ENCODE measurements at places on chromosomes 6 and 20. TPM values are rescaled to one million over a fixed set of nuclear protein-coding genes. Genes with fewer than 3 reads are reported as not detected.
A peak's percentile ranks its signal among the peaks of the same experiment; 100 is the strongest.

GRCh38 chr6:33894438-33894837 lies 90.6 kb upstream of the MLN start:
- no peak for DNase-seq

DNA sequence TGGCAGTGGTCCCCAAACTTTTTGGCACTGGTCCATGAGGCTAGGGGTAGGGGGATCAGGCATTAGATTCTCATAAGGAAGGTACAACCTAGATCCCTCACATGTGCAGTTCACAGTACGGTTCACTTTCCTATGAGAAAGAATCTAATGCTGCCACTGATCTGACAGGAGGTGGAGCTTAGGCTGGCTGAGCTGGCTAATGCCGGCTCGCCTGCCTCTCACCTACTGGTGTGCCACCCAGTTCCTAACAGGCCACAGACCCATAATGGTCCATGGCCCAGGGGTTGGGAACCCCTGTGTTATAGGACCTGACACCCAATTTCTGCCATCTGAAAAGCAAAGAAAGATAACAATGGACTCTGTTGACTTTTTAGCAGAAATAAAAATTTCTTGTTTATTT lies 199.6 kb downstream of the GMPR start:
- DNase-seq: no peak

The SEMG1 gene
- not detected for total RNA-seq

DNA sequence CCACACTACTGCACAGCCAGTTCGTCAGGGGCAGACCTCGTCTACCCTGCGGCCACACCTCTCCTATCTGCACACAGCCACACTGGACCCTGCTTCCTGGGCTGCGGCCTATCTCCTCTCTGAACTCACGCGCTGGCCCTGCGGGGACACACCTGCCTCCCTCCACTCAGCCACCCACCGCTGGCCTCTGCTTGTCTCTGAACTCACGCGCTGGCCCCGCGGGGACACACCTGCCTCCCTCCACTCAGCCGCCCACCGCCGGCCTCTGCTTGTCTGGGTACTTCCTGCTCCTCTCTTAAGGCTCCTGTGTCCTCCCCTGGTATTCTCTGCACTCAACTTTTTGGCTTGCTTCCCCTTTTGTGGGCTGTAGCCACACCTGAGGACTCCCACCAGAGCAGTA lies 52.3 kb downstream of the HUS1B start:
- DNase-seq: no peak

The CCR6 gene
- not detected for total RNA-seq

The GNMT gene
- not detected for total RNA-seq

GRCh38 chr6:17679726-17680125 lies 27.0 kb downstream of the NUP153 start:
- peak; percentile 52 for DNase-seq

The MYT1 gene
- total RNA-seq: not detected

- DNase-seq: no peak
These were observed 172.5 kb upstream of the KCNK16 start for GRCh38 chr6:39494998-39495397.
